ENCODE measurements at places on chromosomes 13 and 19. TPM values are rescaled to one million over a fixed set of nuclear protein-coding genes. Genes with fewer than 3 reads are reported as not detected.

DNA sequence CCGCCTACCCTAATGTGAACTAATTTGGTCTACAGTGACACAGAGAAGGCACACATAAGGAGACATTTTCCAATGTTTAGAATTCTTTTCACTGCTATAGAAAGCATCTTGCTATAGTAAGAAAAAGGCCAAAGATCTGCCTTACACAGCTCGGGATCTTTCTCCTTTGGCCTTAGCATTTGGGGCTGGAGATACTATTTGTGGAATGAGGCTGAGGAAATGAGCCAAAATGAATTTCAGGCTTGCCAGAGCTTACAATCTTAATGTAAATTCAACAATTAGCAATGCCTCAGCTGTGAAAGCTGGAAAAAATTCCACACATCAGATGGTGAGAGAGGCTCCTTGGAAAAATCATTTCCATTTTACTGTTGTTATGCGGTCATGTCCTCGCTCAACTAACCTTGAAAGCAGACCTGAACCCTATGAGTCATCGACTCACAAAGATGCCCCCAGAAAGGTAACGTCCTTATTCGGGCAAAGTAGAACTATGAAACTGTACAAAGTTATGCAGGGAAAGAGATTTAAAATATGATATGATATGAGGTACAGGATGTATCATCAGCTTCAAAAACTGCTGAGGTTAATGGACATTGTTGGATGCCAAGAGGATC, 324.5 kb upstream of the NBEA start:
- no peak for DNase-seq

DNA sequence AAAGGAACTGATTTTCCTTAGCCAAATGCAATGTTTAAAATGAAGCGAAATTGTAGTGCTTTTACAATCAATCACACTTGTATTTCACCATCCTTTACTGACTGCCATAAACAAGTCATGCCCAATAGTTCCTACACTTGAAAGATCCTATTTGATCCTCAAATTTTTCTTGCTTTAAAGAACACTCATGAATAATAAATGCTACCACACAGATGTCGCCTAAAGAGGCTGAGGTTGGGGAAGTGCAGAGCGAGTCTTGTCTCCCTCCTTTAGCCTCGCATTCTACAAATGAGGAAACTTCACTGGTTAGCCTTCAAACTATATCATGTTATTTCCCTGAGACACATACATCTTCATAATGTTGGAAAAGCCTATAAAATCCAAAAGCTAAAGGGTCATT, 18.7 kb upstream of the AMER2 start:
- DNase-seq: no peak

GRCh38 chr13:32300920-32301319, 14.2 kb downstream of the ZAR1L start:
- DNase-seq: no peak

Gene C13orf42
- not detected for total RNA-seq

Gene ADAMTS10
- total RNA-seq: 6.6 TPM

DNA sequence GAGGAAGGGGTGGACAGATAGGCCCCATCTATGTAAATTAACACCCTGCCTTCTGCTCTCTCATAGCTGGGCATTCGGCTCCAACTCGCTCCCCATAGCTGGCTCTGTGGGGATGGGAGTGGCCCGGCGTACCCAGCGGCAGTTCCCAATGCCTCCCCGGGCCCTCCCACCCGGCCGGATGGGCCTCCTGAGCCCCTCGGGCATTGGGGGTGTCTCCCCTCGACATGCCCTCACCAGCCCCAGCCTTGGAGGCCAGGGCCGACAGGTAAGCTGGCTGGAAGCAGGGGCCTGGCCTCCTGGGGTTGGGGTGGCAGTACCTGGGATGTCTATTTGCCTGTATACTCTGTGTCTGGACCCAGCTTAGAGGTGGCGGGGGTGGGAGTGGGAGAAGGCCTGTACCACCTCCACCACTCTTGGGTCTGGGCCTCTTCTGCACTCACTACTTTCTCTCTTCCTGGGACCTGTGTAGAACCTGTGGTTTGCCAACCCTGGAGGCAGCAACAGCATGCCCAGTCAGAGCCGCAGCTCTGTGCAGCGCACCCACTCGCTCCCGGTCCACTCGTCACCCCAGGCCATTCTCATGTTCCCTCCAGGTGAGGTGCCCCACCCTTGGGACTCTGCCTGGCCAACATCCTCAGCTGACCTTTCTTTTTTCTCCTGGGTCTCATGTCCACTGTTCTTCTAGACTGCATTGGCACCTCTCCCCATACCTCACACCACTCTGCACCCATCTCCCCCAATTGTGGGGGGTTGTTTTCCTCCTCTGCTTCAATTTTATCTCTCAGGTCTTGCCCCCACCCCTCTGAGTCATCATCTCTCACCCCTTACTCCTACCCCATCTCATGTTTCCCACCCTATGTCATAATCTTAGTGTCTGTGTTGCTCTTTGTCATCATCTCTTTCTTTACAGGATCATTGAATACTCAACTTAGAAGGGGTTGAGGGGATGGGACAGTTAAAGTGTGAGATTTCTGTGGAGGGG, 10.1 kb downstream of the PAF1 start:
- no peak for DNase-seq

Gene PRODH2
- total RNA-seq: not detected

DNA sequence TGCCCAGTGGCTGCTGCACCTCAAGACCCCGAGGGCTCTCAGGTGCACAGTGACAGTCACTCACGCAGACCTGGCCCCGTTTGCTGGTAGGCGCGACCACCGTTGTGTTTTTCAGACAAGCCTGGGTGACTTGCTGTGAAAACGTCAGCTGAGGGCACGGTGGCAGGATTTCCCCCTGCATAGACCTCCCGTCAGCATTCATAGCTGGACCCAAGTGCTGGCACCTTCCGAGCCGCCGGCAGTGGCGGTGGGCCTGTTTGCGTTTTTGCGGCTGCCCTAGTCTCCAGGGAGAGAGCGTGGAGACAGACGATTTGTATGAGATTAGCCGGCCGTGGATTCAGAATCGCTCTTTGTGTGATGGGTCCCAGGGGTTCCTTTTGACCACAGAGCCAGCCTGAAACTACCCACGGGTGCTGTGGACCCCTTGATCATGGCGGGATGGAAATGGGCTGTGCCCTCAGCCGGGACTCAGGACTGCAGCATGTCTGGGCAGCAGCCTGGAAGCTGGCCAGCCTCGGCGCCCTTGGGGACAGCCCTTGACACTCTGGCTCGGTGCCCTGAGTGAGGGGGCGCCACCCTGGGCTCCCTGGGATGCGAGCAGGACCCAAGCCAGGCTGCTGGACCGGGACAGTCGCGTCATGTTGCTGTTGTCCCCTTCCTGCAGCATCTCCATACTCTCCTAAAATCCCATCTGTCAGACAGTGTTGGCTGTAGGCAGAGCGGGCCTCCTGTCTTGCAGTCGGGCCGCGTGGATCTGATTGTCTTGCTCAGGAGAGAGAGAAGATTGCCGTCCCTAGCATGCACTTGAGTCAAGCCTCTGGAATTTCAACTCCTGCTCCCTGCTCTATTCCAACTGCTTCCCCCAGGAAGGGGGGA, 8.6 kb downstream of the KDM4B start:
- peak; percentile 67 for DNase-seq

DNA sequence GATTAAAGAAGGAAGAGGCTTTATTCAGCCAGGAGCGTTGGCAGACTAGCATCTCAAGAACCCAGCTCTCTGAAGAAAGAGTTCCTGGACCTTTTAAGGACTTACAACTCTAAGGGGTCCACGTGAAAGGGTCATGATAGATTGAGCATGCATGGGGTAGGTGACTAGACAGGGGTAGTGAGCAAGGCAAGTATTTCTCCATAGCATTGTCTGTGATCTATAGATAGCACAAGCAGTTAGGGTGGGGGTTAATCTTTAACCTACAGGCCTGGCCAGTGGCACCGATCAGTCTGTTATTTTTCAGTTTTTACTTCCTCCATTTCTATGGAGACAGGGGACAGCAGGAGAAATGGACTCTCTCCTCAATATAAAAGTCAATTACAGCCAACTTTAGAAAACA, 983.7 kb downstream of the SLITRK1 start:
- no peak for DNase-seq

Gene SERPINE3
- total RNA-seq: not detected

- no peak for DNase-seq
These were observed 8.6 kb upstream of the PIK3R2 start for GRCh38 chr19:18144361-18144760.

Gene CEACAM16
- total RNA-seq: not detected

DNA sequence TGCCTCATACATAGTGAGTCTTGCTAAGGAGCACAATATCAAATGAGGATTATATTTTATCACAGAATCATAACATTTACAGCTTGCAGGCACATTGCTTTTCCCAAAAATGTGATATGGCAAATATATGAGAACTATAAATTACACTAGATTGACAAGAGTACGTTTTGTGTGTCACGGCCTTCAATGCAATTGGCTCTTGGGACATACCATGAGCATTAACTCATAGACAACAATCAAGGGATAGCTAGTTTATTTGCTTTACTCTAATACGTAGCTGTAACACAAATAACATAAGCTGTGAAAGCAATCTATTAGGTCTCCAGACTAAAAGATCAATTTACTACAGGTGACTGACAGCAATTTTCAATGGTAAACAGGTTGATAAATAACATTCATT, 17.8 kb downstream of the LHFPL6 start:
- DNase-seq: no peak

Gene SLC35E1
- 30.6 TPM for total RNA-seq

DNA sequence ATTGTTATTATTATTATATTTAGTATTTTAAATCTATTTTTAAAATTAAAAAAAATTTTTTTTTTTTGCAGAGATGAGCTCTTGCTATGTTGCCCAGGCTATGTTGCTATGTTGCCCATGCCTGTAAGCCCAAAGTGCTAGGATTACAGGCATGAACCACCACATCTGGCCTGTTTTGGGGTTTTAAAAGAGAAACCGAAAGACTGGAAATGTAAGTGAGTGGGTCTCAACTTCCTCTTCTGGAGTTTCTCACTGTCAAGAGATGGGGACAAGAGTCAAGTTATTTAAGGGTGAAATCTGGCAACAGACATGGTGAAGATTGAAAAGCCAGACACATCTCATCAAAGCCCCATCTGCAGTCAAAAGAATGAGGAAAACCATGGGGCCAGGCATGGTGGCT, 4.2 kb upstream of the OR7G3 start:
- no peak for DNase-seq

Gene RGL3
- not detected for total RNA-seq

Gene ZNF823
- 8.6 TPM for total RNA-seq

DNA sequence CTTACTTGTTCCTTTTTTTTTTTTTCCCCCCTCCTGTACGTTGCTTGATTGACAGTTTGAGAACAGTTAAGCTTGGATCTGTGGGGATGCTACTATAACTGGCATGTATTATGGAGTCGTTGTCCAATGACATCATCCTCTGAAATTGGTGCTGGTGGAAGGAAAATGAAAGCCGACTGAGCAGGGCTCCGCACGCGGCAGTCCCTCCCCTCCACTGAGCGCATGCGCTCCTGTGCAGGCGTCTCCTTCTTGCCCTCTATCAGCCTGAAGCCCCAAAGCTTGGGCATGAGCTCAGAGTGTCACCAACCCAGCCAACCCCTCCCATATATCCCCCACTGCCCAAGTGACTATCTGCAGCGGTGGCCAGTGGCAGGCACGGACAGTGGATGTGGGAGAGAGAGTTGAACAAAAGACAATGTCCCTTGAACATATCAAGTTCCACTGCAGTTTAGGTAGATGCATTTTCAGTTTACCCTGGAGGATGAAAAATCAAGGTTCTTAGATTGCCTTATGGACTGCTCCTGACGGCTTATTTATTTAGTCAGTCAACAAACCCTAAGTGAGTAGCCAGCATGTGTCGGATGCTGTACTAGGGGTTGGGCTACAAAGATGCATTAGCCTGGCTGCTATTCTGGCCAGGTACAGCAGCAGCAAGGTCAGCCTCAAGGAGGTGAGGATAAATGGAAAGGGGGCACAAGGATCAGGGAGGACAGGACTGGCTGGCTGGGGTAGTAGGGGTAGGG, 20.8 kb downstream of the MBNL2 start:
- no peak for DNase-seq

Gene HMGB1
- total RNA-seq: 912 TPM

GRCh38 chr13:114029866-114030625, 56.2 kb upstream of the C13orf46 start:
- no peak for DNase-seq

DNA sequence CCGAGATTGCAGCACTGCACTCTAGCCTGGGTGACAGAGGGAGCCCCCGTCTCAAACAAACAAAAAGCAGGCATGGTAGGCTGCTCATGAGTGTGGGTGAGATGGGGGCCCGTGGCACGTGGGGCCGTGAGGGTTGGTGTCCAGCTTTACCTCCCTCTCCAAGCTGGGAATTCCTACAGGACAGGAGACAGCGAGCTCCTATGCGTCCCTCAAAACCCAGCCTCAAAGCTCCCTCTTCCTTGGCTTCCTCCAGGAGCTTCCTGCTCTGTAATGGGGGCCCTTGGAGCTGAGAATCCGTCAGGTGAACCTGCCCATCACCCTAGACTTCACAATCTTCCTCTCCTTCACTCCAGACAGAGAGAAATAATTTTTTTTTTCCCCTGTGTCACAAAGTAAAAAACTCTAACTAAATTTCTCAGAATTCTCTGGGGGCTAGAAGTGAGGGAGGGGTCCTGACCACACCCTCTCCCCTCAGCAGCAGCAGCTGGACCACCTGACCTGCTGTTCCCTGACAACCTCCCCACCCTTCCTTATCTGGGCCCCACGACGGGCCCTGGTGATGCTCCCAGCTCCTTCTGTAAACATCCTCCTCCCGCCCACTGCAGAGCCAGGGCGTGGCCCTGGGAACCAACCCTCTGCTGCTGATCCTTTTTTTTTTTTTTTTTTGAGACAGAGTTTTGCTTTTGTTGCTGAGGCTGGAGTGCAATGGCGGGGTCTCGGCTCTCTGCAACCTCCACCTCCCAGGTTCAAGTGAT, 22.1 kb upstream of the WDR18 start:
- peak; percentile 56 for DNase-seq

GRCh38 chr19:58279042-58279924, 528 bp downstream of the ZNF8 start:
- DNase-seq: peak; percentile 75

DNA sequence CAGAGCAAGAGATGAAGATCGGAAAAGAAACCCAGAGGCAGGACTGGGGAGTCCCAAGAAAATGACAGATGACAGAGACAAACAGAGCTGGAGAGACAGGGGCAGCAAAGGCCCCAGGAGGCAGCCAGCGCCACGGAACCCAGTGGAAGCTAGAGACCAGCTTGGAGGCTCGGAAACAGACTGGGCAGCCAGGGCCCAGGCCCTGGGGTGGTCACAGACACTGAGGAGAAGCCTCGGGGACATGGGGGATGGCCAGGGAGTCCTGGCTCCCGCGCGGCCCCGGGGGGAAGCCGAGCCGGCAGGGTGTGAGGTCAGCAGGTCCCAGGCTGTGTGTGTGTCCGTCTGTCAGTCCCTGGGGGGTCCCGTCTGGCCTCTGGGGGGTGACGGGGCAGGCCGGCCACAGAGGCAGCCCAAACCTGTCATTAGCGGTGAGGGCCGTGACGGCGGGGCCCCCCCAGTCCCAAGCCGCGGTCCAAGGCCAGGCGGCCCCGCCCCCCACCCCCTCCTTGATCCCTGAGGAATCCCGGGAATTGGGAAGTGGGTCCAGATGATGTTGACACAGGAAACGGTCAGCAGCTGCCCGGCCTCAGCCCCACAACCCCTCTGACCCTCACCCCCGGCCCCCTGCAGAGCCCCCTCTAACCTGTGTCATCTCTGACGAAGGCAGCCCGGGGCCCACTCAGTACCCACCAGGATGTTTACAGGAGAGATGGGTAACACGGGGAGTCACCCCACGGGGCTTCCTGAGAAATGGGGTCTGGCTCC, 2.5 kb upstream of the TMEM190 start:
- peak; percentile 63 for DNase-seq

Data from Daoy (cell line).